ENCODE measurements at places on chromosomes 5 and 9.

- DNase-seq = no peak
Observed at GRCh38 chr5:52024359-52024758, 641.1 kb downstream of the ISL1 start.

DNA sequence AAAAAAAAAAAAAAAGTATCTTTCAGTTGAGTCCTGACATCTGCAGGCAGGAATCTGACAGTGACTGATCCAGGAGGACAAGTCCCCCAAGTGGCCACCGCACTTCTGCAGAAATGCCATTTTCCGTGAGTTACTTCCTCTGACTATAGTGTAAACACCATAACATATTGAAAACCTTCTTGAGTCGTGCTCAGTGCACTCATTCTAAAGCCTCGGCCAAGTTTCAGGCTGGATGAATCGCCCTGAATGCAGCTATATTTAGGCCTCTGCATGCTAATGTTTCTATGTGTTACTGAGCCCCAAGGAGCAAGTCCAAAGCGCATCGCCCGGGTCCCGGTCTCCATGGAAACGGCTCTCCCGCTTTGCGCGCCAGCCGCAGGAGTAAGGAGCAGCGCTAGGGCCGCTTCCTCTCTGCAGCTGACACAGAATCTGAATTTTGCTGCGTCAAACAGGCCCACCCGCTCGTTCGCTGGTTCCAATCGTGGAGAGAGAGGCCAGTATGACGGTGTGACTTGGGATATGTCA is 335.4 kb downstream of the MSX2 start:
- DNase-seq = no peak

- DNase-seq = no peak
Observed at GRCh38 chr9:111898331-111899096, 1.9 kb downstream of the UGCG start.

GRCh38 chr9:14690948-14691730 is 2.1 kb downstream of the ZDHHC21 start:
- no peak for DNase-seq

DNA sequence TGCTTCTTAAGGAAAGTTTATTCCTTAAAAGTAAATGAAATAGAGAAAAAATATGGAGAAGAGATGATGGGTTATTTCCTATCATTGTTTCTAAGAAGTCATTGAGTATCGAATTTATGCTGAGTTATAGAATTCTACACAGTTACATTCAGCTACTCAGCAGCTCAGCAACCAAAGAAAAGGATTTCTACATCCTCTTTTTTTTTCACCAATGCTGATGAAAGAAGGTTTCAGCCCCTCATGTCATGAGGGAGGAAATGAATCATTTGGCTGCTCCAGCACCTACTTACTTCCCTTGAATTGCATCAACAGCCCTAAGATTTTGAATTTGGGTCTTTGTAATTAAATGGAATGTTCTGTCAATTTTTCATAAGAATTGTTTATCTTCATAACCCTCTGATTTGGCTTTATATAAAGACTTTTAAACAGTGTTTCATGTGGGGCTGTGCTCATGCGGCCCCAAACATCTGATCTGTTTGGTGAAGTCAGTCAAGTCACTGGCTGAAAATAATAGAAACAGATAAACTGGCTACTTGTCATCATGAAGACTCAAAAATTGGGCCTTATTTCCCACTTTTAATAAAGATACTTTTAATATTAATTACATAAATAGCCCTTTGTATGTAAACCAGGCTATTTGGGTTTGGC is 18.5 kb upstream of the SNX2 start:
- no peak for DNase-seq

DNA sequence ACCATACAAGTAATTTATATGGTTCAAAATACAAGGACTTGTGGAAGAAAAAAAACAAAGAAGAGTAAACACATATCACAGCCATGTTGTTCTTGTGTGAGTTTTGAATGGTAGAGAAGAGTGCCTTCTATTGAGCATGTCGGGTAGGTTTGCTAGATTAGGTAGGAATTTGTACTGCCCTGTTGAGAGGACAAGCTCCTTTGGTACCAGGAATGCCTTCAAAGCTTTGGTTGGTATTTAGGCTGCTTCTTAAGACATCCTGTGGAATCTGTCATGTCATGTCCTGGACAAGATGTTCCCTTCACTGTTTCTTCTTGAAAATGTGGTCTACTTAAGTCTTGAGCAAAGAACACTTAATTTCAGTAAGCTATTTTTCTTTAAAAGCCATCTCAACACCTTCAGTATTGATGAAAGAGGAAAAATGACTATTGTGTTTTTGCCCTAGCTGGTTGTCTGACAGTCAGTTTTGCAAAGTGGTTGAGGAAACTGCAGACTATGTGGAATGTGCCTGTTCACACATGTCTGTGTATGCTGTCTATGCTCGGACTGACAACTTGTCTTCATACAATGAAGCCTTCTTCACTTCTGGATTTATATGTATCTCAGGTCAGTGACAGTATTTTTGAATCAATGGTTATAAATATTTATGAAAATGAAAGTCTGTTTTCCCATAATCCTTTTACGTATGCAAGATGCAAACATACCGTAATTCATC is 296.9 kb downstream of the ADGRV1 start:
- no peak for DNase-seq

GRCh38 chr5:178479261-178479660 is 110.9 kb downstream of the COL23A1 start:
- DNase-seq = no peak

DNA sequence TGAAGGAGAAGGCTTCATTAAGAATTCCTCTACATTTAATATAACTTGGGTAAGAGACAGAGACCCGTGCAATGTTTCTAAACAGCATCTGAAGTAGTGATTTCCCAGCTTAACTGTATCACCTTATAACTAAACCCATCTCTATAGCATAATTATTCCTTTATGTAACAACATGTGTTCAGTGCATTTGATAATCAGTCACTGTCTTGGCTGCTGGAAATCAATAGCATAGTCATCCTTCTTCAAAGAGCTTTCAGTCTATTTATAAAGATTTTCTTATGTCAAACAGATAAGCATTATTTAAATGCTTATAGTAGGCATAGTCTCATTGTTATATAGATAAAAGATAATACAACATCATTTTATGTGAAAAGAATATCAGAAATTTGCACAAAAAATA is 80.1 kb upstream of the TYRP1 start:
- no peak for DNase-seq

GRCh38 chr5:177319913-177320588 is 8.4 kb upstream of the MXD3 start:
- no peak for DNase-seq
